ENCODE measurements at places on chromosomes 13 and 19.

DNA sequence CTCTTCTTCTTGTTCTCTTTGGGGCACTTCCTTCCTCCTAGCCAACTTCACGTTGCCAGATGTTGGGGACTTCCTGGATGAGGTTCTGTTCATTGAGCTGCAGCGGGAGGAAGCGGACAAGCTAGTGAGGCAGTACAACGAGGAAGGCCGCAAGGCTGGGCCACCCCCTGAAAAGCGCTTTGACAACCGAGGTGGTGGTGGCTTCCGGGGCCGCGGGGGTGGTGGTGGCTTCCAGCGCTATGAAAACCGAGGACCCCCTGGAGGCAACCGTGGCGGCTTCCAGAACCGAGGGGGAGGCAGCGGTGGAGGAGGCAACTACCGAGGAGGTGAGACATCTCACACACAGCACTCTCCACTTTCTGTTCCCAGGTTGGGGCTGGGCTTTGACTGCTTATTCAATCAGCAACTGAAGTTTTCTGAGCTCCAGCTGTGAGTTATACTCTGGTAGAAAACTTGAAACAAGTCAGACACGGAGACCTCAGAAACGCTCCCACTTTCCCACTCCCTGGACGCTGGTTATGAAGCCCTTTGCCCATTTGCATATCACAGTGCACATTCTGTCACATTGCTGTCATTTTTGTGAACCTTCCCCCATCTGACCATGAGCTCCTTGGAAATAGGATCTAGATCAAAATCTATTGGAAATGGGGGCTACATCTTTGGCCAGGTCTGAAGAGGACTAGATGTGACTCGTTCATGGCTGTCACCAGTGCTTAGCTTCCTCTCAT, 7.2 kb upstream of the CCDC97 start:
- DNase-seq = no peak

DNA sequence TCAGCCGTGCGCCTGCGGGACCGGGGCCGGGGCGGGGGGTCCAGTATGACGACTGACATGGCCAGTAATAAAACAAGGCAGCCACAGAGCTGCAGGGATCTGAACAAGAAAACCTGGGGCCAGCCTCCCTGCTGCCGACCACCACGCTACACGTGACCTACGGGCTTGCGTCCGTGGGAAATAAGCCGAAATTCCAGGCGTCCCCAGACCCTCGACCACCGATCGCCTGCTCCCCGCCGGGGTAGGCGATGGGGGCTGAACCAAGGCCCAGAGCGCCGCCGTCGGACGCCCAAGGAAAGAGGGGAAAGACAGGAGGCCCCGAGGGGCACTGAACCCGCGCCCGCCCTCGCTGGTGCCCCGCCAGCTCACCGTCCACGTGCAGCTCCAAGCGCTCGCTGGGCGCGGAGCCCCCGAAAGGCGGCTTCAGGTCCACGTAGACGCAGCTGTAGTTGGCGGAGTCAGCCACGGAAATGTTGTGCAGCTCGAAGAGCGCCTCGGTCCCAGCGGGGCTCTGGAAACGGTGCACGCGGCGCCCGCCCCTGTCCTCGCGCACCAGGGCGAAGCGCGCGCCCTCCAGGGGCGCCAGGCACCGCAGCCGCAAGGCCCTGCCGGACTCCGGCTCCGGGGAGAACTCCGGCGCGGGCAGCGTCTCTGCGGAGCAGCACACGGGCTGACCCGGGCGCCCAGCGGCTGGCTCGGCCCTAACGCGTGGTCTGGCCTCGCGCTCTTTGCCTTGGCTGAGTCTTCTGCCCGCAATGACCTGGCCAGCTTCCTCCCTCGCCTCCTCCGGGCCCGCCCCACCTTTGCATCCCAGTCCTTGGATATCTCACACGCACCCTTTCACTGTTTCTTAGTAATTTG, 3.1 kb downstream of the A1BG start:
- peak; percentile 57 for DNase-seq

- no peak for DNase-seq
Observed at GRCh38 chr19:2533686-2534422, 57.9 kb downstream of the GADD45B start.

DNA sequence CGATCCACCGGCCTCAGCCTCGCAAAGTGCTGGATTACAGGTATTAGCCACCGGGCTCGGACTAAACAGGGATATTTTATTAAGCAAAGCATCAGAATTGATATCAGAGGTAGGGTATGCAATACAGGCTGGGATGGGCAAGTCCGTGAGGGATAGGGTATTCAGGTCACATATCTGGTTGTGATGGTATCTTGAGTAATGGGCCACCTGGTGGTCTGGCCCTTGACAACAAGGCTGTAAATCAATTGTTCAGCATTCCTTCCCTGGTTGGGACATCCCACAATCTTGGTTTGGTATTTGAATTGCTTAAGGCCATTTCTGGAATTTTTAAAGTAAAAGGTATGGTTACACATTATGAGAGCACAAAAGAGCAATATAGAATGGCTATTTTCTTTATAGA, 1588.0 kb downstream of the SLITRK1 start:
- no peak for DNase-seq

- DNase-seq = peak; percentile 24
Observed at GRCh38 chr19:13366529-13367143, 139.6 kb downstream of the CACNA1A start.

- peak; percentile 23 for DNase-seq
Observed at GRCh38 chr13:46197299-46198048, 14.3 kb upstream of the LRRC63 start.

- DNase-seq = no peak
Observed at GRCh38 chr13:75258159-75258782, 223.7 kb downstream of the TBC1D4 start.

GRCh38 chr13:92573467-92574057, 653.0 kb upstream of the GPC6 start:
- DNase-seq = no peak

DNA sequence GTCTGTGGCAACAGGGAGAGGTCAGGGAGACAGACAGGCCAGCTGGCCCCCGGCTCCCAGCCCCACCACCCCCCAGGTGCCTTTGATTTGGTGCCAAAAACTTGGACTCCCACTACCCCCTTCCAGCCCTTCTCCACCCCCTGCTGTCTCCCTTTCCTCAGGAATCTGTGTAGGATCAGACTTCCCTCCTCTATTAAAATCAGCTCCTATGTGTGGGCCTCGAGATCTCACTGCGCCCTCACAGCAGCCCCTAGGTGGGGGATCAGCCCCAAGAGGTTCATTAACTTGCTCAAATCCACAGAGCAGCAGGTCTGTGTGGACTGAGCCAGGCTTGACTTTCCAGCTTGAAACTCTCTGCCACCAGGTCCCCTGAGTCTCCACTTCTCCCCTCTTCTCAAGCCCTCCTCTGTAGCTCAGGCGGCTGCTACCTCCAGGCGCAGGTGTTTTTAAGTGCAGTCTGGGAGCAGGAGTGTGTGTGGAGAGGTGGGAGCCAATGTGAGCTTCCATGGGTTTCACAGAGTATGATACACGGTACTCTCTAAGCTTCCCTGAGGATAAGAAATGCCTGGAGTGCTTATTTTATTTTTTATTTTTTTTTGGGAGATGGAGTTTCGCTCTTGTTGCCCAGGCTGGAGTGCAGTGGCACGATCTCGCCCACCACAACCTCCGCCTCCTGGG, 1.7 kb downstream of the GAPDHS start:
- no peak for DNase-seq

- DNase-seq = no peak
Observed at GRCh38 chr13:56735537-56735942, 405.2 kb upstream of the PRR20A start.

GRCh38 chr13:32838945-32839344, 177.3 kb upstream of the KL start:
- no peak for DNase-seq

GRCh38 chr19:11373166-11373884, 1.1 kb upstream of the SWSAP1 start:
- DNase-seq = no peak

DNA sequence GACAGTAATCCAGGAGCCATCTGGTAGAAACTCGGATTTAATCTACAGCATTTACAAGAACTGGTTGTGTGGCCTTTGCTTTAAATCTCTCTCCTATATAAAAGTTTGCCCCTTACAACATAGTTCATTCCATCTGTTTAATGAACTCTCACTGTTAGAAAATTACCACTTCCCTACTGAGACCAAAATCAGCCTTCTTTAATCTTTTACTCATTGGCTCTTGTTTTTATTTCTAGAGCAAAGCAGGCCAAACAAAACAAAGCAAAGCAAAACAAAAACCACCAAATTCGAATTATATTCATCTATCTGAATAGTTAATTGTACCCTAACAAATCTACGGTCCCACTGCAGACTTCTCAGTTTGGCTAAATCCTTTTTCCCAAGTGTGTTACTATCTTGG, 127.0 kb downstream of the UGGT2 start:
- DNase-seq = no peak

DNA sequence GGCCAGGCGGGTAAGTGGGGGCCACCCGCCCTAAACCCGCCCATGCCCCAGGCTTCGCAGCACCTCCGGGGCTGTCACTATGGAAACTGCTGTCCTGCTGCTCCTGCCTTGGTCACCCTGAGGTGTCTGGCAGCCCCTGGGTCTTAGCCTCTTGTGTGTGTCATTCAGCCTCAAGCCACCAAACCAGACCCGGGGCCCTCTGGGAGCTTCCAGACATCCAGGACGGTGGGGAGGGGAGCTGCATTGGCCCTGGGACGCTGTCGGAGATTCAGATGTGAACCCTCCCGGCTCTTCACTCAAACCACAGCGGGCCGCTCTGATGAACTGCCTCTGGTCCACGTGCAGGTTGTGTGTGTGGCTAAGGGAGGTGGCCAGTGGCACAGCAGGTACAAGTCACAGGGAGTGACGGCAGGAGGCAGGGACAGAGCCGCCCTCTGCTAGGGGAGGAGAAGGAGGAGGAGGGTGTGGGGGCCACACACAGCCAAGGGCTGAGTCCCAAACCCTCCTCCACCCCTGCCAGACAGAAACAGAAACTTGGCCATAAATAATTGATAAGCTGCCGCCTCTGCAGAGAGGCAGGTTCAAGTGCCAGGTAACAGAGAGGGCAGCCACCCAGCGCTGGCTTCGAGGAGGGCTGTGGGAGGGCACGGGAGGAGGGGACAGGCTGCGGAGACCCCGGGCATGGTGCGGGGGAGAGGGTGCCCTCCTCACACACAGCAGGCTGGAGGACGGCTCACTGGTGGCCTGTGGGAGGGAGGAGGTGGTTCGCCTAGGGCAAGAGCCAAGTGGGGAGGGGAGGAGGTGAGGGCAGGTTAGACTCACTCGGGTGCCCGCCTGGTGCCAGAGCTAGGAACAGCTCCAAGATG, 8.0 kb downstream of the NANOS3 start:
- DNase-seq = no peak

GRCh38 chr13:33855371-33855895, 37.5 kb downstream of the RFC3 start:
- no peak for DNase-seq

All from Calu3 (cell line).